Epithelial cell of prostate (primary cell): ENCODE measurements at places on chromosomes 3 and 15.

GRCh38 chr3:42729404-42730145 is 27.0 kb upstream of the HHATL start:
- DNase-seq: no peak

GRCh38 chr3:31664031-31664430 is 131.3 kb downstream of the STT3B start:
- no peak for DNase-seq

DNA sequence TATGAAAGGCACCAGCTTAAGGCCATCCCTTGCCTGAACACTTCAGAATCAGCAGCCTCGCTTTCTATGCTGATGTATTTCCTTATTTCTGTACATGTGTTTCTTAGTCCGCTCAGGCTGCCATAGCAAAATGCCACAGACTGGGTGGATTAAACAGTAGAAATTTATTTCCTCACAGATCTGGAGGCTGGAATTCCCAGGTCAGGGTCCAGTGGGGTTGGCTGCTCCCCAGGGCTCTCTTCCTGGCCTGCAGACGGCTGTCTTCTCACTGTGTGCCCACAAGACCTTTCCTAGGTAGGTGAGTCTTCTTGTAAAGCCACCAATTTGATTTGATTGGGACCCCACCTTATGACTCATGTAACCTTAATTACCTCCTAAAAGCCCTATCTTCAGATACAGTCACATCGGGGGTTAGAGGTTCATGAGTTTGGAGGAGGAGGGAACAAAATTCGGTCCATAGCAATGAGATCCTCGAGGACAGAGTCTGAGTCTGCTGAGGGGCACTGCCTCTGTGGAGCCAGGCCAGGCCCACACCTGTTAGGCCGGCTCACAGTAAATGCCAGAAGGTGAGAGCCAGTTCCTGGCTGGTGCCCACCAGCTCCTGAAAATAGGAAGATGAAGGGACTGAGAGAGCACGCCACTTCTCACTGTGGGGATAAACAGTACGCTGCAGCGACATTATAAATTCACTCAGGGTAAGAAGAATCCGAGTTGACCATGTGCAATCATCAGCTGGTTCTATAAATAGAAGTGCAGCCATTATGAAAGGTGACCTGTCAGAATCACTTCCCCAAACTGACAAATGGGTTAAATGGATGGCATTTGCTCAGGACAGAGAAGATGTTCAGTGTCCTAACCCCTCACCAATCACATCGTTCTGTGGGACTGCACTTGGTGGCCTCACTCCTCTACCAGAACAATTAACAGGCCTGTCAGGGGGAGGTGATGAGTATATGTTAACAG is 41.1 kb downstream of the CTXND1 start:
- DNase-seq: no peak

DNA sequence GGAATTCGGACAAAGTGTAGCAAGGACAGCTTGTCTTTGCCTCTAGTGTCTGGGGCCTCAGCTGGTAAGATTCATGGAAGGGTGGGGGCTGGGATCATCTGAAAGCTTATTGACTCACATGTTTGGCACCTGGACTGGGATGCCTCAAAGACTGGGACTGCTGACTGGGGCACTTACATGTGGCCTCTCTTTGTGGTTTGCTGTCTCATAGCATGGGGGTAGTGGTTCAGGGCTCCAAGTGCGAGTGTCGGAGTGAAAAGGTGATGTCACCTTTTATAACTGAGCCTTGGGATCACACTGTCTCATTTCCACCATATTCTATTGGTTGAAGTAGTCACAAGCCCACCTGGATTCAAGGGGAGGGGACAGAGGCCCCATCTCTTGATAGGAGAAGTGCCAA is 6.8 kb downstream of the MFSD1 start:
- DNase-seq: peak; percentile 66

DNA sequence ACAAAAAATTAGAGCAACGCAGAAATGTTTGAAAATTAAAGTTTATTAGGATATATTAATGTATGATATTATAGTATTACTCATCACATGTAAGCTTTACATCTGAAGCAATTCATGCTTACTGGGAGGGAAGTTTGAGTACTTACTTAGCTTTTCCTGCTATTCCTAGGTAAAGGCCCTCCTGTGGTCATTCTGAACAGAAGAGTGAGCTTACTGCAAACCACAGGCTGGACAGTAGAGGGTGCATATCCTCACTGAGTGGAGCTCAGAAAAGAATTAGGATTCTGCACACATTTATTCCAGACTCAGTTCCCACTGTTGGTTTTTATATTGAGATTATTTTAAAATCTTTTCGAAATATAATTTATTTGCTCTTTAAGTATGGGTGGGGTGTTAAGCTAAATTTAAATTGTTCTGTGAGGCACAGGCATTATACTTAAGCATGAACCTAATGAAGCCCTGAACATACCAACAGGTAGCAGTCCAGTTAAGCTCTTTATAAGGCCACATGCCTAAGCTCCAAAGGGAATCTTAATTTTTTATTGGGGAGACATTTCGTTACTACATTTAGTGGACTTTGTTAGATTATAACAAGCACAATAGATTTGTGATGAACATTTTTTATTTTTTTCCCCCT is 10.2 kb downstream of the MRPS22 start:
- peak; percentile 5 for DNase-seq

DNA sequence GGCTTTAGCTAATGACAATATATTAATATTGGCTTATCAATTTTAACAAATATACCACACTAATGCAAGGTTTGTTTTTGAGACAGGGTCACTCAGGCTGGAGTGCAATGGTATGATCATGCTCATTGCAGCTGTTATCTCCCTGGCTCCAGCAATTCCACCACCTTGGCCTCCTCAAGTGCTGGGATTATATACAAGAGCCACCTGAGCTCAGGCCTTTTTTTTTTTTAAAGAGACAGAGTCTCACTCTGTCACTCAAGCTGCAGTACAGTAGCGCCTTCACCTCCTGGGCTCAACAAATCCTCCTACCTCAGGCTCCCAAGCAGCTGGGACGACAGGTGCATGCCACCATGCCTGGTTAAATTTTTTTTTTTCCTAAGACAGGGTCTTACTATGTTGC is 11.7 kb downstream of the DLG1 start:
- no peak for DNase-seq

DNA sequence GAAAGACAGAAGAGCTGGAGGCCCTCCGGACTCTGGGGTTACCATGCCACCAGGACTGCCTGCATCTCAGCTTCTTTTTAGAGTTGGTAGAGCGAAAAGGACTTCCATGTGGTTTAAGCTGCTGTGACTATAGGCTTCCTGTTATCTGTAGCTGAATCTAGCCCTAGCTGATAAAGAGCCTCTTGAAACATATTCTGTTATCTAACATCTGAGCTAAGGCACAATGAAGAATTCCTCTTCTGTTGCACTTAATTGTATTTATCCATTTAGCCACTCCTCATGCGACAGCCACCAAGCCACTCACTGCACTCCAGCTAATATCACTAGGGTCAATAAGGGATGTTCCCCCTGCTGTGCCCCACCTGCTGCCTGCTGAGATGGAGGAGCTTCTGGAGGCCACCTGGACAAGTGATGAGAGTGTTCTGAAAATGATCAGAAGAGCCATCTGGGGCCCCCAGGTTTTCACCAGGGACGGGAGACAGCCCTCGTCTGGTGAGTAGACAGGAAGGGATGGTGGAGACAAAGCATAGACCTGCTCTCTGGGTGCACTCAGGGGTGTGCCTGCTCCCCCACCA is 94.6 kb upstream of the PLXNA1 start:
- no peak for DNase-seq

DNA sequence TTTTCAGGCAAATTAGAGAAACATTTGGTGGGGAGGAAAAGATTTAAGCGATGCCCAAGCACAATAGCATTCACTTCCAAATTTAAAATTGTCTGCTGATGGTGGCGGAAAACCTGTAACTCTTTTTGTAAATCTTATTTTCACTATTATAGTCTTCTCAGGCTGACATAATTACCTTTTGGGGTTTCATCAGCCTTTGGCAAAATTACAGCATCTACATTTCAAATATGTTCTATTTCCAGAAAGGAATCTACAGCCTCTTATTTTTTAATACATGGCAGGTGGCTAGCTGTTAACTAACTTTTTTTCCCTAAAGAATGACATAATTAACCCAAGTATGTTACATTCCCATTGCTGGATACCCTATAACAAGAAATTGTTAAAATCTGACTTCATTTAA is 391.5 kb upstream of the CCDC54 start:
- DNase-seq: no peak

DNA sequence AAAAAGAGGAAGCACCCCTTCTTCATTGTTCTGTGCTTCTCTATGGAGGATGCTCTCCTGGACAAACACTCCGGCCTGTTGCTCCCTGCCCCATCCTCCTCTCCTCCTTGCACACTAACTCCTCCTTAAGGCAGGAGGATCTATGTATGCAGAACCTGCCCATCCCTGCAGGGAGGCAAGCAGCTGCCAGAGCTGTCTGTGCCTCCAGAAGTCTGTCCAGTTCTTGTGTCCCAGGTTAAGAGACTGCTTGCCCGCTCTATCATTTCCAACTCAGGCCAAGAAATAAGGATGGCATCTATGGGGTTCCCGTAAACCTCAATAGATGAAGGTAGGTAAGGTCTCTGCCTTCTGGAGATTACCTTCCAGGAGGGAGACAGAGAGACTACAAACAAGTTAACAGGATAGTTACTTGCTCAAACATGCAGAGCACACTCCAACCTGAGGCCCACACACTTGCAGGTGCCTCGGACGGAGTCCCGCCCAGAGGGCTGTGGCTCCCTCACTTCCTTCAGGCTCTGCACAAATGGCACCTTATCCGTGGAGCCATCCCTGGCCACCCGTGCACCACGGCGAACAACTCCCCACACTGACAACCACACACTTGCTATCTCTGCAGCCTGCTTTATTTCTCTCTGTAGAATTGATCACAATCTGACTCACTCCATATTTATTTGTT is 6.9 kb downstream of the XXYLT1 start:
- DNase-seq: no peak

- no peak for DNase-seq
Measured at GRCh38 chr3:179181021-179181472, 32.9 kb downstream of the PIK3CA start.

DNA sequence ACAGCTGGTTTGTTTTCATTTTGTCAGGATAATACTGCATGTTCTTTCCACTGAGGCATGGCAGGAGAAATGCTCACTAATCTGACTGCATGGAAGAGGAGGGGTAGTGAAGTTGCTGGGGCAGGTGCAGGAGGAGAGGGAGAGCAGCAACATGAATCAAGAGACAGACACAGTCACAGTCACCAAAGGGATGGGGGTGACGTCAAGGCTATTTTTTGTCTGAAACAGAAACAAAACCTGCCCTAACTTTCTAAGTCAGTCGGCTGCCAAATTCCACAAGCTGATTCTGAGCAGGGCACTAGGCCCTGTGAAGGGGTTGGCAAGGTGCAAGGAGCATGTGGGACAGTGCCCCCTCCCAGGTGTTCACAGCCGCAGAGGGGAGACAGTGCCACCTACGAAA is 186.6 kb upstream of the NSMCE3 start:
- DNase-seq: no peak

DNA sequence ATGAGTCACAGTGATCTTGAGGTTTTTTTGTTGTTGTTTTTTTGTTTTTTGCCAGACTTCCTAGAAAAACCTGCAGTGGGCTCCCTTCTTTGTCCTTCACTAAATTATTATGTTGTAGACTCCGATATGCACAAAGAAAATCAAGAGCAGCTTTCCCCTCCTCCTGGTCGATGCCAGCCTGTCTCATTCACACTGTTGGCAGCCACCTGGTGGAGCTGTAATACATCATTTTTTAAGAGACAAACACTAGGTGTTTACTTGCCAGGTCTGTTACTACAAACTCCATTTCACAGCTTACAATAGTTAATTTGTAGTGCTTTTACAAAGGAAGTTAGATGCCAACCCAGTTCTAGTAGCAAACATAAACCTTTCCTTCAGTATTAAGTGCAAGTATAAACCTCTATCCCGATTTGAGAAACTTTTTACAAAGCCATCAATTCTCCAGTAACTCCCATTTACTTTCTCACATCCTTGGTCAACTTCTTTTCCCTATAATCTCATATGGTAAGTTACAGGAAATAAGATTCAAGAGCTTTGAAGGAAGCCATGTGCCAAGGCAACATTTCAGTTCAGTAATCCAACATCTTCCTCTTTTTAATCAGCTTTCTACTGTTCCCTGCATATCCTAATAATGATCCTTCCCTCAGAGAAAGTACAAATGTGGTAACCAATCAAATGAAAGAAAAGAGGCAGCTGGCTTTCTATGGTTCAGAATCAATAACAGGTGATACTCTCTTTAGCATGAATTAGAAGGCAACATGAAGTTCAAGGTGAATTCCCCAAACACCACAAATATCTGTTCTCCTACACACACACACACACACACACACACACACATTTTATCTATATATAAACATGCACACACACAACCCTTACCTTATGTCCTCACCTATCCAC is 14.0 kb downstream of the AAGAB start:
- no peak for DNase-seq

DNA sequence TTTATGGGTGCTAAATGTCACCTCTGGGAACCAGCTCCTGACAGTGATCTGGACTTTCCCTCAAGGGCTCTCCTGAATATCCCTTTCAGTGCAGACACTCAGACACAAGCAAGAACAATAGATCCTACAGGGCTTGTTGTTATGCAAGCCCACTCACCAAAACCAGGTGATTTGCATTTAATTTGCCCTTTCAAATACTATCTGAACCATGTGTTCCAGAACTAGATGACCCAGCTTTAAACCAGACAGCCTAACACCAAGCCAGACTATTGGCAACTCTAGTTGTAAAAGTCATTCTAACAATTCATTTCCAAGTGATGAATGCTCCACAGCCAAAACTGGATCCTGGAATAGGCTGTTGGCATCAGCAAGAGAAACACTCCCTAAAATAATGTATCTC is 5.6 kb upstream of the ATP8B4 start:
- DNase-seq: no peak

DNA sequence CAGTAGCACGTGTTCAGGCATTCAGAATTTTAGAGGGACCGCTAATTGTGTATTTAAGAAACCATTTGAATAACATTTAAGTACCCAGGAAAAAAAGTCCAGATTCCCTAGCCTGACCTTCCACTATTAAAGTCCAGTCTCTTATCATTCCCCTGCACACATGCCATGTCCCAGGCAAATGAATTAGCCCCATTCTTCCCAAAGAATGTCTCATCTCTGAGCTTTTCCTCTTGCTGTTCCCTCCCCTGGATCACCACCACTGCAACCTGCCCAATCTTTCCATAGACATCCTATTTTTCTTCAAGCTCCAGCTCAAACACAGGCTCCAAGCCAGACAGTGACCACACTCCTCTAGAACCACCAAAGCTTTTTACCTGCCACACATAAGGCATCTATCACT is 25.9 kb downstream of the PLD1 start:
- DNase-seq: no peak

DNA sequence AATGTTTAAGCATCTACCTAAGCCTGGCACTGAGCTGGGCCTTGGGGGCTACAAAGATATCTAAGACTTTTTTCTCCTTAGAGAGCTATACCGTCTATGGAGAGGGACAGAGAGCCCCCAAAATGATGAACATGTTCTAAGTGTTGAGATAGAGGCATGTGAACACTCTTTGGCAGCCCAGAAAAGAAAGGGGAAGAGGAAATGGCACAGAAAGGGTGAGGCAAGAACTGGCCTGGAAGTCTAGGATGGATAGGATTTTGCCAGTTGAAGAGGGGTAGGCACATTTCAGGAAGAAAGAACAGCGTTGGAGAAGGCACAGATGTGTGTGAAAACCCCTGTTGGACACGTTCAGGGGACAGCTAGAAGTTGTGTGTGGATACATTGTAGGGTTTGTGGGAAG is 276.2 kb upstream of the LRRFIP2 start:
- DNase-seq: no peak

- DNase-seq: no peak
Measured at GRCh38 chr15:60324706-60325438, 72.9 kb downstream of the ANXA2 start.

GRCh38 chr15:81175496-81175895 is 21.2 kb upstream of the IL16 start:
- DNase-seq: no peak
